ENCODE measurements at places on chromosomes 4 and X.

DNA sequence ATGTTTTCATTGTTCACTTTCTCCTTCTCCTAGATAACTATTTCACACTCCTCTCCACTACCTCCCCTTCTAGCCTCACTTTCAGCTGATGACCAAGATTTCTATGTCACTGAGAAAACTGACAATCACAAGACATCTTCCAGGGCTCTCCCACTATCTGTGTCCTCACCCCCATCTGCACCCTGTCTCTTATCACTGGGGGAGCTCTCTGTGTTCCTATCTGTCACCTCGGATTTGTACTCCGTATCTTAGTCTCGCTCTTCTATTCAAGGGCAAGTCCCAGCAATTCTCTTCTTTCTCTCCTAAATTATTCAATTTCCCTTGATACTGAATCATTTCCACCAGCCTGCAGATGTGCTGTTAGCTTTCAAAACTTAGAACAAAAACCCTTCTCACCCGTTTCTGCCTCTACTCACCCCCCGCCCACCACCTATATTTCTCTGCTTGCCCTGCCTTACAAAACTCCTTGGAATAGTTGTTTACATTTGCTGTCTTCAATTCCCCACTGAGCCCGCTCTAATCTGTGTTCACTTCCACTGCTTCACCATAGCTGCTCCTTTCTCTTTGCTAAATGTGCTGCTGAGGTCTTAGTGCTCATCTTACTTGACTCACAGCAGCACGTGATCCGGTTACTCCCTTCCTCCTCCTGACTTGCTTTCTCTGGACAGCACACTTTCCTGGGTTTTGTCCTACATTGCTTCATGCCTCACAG is 293.2 kb downstream of the UNC5C start:
- no peak for DNase-seq

DNA sequence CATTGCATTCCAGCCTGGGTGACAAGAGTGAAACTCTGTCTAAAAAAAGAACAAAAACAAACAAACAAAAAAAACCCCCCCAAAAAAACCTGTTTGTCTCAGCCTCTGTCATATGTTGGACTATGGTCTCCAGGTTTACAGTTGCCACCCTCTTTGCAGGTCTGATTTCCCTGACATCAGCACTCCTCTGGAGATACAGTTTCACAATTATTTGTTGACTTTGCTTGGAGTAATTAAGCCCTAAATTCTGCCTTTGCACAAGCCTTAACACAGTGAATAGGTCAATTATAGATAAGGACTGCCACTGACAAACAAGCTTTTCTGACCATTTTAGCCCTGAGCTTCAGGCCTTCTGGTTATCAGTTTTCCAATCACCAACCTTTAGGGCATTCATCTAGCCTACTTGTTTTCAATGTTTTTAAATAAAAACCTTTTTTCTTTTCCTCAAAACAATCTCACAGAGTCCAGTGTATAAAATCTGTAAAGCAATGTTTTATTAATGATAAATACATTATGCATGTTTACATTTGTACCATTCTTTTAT is 20.4 kb upstream of the MAPK10 start:
- DNase-seq, result no peak

DNA sequence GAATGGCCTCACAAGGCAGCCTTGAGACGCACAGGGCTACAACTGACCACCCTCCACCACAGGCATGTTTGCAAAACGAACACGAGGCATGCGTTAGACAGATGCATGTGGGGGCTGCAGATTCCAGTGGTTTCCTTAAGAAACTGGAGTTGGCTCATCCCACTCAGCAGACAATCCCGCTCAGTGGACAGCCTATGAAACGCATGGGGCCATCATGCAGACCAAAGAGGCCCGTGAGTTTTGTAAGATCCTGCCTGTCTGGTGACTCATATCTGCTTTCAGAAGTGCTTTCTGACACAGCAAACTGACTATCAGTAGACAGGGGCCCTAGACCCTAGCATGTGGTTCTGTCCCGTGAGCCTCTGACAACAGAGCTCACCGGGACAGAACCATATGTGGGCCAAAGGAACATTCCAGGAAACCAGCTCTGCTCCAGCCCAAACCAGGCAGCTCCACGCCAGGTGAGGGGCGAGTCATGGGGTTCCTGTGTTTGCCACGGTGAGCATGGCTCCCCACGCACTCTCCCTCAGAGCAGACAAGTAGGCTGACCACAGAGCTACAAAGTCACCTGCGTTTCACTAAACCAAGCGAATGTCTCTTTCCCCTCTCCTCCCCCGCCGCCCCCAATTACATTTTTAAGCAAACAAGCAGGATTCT is 74.4 kb downstream of the MTMR1 start:
- DNase-seq, result no peak

DNA sequence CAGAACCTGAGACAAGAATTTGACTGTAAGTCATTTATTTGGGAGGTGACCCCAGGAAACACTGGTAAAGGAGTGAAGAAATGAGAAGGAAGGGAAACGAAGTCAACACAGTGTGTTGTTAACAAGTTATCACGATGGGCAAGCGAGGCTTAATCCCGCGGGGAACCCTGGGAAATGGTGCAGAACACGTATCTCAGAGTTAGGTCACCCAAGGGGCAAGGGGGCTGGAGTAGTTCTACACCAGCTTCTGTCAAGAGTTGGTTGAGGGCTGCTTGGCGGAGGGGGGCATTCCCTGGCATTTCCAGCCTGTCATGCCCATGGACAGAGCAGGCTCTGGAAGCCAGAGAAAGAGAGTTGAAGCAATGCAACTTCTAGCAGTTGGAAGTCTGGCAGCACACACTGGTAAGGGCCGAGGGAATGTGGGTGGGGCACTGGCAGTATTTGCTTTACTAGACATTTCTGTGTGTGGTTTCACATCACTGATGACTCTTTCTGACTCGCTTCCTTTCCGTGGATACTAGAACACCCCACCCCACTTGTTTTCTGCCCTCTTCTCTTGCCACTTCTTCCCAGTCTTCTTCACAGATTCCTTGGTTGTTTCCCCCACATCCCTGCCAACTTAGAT is 52.2 kb upstream of the ADGRG2 start:
- no peak for DNase-seq

GRCh38 chr4:99136329-99136728 is 7.8 kb downstream of the ADH4 start:
- no peak for DNase-seq

- DNase-seq, result no peak
These were observed 88.6 kb downstream of the HPRT1 start for GRCh38 chrX:134548257-134549201.

All from stimulated activated CD8-positive, alpha-beta memory T cell treated with anti-CD3 and anti-CD28 coated beads, Interleukin-2, amount 100 ng/mL, for 1 hour (primary cell).